Cerebellum (tissue), 4 donors: ENCODE measurements at places on chromosomes 2 and 18. TPM values are rescaled to one million over a fixed set of nuclear protein-coding genes. Genes with fewer than 3 reads are reported as not detected.

DNA sequence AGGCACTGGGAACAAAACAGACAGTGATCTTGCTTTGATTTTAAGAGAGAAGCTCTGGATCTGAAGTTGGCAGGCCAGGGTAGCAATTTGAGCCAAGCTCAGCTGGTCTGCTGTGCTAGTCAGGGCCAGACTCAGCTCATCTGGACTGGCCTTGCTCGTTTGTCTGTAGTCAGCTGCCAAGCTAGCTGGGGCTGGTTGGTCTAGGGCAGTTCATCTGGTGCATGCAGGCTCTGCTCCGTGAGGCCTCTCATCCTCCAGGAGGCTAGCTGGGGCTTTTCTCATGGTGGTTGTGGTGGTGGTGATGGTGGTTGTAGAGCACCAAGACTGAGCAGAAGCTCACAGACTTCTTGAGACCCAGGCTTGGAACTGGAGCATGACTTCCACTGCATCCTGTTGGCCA is 10.3 kb downstream of the FBLN7 start:
- no peak for DNase-seq

Gene TANC1
- 40.3 TPM for total RNA-seq

DNA sequence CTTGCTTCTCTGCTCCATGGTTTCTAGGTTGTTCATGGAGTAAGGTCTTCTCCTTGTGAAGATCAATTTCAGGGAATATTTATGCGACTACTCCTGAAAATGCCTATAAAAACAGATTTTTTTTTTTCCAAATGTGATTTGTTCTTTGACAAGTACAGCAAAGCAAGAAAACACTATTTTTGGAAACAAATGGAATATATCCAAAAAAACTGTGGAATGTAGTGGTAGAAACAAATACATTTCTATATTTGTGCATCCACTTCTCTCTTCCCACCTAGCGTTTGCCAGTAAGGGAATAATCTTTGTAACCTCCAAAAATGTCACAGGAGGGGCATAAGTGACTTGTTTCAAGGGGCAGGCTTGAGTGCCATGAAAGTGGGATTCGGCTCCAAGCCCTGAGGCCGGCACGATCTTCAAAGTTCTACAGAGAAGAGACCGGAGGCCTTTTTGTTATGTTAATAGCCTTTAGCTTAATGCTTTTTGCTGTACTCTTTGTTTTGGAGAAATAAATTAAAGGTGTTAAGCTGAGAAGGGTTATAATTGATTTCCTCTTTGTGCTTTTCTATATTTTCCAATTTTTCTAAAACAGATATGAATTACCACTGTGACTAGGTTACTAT is 200.6 kb downstream of the NRP2 start:
- DNase-seq, result no peak

Gene RGPD4
- total RNA-seq, result not detected

DNA sequence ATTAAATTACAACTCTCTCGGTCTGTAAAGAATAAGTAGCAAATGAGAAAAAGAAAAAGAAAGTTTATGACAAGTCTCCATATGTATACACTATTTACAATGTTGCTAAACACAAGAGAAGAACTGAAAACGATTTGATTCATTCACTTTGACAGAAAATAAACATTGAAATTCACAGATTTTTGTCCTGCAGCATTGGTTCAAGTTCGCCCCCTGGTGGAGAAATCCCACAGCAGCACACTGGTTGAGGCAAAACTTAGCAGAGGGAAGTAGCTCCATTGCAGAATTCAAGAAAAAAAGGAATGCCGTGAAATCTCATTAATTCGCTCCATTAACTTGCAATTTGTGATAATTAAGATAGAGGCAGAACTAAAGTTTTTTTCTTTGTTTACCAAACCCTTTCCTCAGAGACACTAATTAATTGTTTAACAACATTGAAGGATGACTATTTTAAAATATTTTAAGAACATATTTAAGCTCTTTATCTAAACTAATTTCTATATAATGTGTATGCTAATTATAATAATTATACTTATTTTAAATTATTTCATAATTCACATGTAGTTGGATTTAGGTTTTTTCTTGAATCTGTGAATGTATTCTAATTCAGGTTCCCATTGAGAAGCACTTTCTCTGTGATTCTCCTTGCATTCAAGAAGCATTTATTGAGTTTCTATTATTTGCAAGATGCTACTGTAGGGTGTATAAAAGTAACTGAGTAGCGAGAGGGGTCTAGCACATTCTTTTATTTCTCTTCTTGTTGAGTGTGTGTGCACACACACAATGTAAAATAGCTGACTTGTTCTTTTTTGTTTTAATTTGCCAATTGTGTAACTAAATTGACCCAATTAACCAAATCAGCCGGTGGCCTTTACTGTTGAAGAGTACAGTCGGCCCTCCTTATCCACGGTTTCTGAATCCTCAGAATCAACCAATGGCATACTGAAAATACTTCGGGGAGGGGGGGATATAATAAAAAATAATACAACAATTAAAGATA is 74.1 kb downstream of the COL4A3 start:
- DNase-seq, result peak; percentile 20

Gene KDSR
- 18.9 TPM for total RNA-seq

DNA sequence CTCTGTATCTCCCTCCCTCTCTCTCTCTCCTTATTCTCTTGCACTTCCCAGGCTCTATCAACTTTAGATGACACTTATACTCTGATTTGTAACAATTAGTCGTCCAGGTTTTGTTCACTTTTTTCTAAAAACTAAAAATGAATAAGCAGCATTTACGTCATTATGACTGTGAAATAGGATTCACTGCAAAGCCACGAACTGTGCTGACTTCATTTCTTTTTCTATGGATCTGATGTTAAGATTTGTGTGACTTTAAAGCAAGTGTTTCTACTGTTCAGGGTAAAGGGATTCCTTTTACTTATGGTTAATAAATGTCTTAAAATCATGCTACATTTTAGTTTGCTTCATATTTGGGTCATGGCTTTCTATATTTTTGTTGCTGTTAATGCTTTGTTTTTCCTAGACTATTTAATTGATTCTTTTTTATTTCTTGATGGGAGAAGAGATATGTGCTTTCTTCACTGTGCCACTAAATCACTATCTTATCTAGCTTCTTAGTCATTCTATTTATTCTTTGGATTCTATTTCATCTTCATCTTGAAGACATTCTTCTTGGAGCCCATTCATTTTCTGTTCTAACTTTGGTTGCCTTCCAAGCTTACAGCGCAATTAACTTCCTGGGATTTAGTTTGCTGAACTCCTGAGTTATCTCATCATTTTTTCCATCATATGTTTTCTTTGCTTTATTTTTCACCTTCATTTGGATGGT is 480.4 kb upstream of the TRIB2 start:
- DNase-seq, result no peak

Gene TUBA3E
- not detected for total RNA-seq

- DNase-seq, result no peak
These were observed 31.9 kb upstream of the ITGA6 start for GRCh38 chr2:172395503-172395902.

Gene RAB6D
- 0.36 TPM for total RNA-seq

- no peak for DNase-seq
These were observed 70.2 kb downstream of the LBH start for GRCh38 chr2:30301551-30301950.

GRCh38 chr18:78905334-78905733 is 74.3 kb upstream of the SALL3 start:
- no peak for DNase-seq

DNA sequence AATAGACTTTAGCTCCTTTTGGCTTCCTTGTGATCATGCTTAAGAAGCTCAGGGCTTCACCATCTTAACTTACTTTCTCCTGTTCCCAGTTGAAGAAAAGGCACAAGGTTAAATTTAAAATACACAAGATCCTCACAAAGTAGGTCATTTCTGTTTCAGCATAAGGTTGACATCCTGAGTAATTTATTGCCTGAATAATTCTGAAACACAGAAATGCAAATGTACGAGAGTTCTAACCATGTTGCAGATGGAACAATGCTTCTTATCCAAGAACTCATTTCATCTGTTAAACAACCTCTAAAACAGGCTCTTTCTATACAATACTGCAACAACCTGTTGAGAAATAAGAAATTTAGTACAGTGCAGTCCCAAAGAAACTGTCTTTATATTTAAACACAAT is 395.2 kb downstream of the BCL11A start:
- peak; percentile 2 for DNase-seq

GRCh38 chr2:18133310-18133709 is 254.8 kb downstream of the KCNS3 start:
- DNase-seq, result no peak

Gene HTR2B
- total RNA-seq, result 0.27 TPM

GRCh38 chr2:215356334-215356947 is 44.6 kb downstream of the ATIC start:
- no peak for DNase-seq

DNA sequence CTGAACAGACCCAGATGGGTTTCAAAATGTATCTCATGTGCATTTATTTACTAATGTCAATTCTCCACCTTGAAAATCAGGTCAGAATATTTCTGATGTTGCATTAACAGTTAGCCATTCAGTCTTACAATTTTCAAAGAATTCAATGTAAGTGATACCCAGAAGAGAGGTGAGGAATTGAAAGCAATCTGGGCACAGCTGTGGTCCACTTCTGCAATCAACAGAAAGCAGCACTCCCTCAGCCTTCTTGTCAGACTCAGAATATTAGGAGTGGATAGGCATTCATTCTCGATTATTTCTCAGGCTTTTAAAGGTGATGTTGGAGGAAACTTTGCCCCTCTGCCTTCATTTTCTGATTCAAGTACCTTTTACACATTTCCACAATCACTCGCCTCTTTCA is 15.7 kb downstream of the CCL20 start:
- DNase-seq, result no peak

- DNase-seq, result no peak
These were observed 1618.6 kb downstream of the DPP10 start for GRCh38 chr2:116061023-116061422.

GRCh38 chr2:47360927-47361326 is 42.0 kb upstream of the MSH2 start:
- no peak for DNase-seq

Gene LYPD6B
- 0.91 TPM for total RNA-seq

- no peak for DNase-seq
These were observed 174.8 kb downstream of the TWIST2 start for GRCh38 chr2:239022437-239023260.

Gene CTDSP1
- 19.3 TPM for total RNA-seq

Gene GPBAR1
- 0.18 TPM for total RNA-seq

Gene ALPG
- total RNA-seq, result not detected

- DNase-seq, result no peak
These were observed 9.8 kb downstream of the REL start for GRCh38 chr2:60891180-60891579.

GRCh38 chr2:204027091-204027490 is 90.5 kb downstream of the ICOS start:
- DNase-seq, result no peak

Gene FABP1
- 1.1 TPM for total RNA-seq

DNA sequence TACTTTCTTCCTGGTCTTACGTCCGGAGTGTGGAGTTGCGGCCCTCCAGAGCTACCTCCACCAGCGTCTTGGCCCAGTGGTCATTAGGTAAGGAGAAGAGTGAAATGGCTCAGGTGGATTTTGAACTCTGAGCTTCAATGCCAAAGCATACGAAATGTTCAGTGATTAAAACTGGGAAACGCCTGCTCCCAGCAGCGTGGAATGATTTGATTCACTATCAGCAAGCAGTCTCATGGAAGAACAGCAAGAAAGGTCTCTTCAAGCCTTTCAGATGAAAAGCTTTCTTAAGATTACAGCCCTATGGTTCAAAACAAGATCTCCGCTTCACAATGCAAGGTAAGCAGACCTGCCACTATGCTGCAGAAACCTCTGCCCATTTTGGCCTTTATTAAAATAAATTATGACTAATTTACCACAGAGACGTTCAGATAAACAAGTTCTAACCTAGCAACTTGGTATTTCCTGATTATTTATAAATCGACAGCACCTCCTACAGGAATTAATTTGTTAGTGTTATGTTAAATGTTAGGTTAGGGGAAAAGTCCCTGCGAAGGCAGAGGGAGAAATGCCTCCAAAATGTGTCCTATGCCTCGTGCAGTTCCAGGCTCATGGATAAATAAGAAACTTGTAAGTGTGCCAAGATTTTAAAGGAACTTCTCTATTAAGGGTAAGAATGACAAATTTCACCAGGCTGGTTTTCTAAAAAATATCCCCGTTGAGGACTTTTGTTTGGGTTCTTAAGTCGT is 10.1 kb downstream of the SP9 start:
- no peak for DNase-seq

Gene RAB6C
- 1.2 TPM for total RNA-seq

Gene CIB4
- total RNA-seq, result not detected

Gene NEMP2
- 5.4 TPM for total RNA-seq

DNA sequence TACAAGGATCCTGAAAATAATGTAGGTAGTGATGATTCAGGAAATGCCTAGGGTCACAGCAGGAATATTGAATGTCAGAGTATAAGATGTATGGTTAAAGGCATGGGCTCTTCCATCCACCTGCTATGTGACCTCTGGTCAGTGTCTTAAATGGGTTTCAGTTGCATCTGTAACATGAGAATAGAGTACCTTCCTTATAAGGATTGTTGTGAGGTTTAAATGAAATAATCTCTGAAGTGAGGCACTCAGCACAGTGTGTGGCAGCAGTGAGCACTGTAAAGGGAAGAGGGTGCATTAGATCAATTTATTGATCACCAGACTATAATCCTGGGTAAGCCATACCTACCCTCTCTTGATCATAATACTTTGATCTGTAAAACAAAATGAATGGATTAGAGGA is 319.1 kb downstream of the SLC4A3 start:
- no peak for DNase-seq

GRCh38 chr2:189559579-189560272 is 20.9 kb downstream of the SLC40A1 start:
- DNase-seq, result no peak

Gene CRYGC
- not detected for total RNA-seq

DNA sequence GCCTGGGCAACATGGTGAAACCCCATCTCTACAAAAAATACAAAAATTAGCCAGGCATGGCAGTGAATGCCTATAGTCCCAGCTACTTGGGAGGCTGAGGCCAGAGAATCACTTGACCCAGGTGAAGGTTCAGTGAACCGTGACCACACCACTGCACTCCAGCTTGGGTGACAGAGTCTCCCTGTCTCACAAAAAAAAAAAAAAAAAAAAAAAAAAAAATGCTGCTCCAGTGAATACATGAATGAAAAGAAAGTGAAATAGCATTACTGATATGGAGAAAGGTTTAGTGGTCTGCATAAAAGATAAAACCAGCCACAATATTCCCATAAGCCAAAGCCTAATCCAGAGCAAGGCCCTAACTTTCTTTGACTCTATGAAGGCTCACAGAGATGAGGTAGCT is 44.5 kb downstream of the METTL8 start:
- no peak for DNase-seq

- DNase-seq, result no peak
These were observed 92.6 kb upstream of the TSPYL6 start for GRCh38 chr2:54348646-54349045.

Gene KCNJ3
- 16.2 TPM for total RNA-seq
